ENCODE measurements at places on chromosomes 7 and 10.
A peak's percentile ranks its signal among the peaks of the same experiment; 100 is the strongest.

GRCh38 chr10:224571-224970, 89.3 kb downstream of the ZMYND11 start:
- no peak for DNase-seq

- no peak for DNase-seq
Measured at GRCh38 chr10:126685756-126686155, 15.3 kb upstream of the C10orf90 start.

DNA sequence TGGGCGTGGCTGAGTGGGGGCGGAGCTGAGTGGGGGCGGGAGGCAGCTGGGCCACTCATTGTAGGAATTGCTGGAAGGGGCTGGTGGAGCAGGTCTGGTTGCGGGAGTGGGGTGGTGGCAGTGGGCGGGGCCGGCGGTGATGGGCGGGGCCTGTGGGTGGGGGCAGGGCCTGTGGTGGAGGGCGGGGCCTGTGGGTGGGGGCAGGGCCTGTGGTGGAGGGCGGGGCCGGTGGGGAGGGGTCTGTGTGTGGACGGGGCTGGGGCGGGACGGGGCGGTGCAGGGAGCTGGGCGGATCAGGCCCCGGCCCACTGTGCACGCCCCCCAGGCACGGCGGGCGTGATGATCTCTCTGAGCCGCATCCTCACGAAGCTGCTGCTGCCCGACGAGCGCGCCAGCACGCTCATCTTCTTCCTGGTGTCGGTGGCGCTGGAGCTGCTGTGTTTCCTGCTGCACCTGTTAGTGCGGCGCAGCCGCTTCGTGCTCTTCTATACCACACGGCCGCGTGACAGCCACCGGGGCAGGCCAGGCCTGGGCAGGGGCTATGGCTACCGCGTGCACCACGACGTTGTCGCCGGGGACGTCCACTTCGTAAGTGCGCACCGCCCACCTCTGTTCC, 14.0 kb downstream of the SLC29A4 start:
- peak; percentile 69 for DNase-seq

DNA sequence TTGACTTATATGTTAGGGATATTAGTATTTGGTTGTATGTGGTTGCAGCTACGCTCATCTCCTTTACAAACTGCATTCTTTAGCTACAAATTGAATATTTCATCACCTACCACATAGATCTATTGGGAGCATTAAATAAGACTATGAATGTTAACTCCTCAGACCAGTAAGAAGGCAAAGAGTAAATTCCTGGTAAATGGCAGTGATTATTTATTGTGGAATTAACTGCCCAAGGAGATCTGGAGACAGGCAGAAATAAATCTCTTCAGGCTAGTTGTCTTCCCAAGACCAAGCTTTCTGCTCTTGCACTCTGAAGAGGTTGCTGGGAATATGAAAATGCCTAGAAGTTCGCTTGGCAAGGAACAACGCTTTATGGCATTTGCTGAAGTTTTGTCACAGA, 74.6 kb downstream of the ANLN start:
- no peak for DNase-seq

GRCh38 chr7:119037941-119038340, 813.4 kb downstream of the ANKRD7 start:
- no peak for DNase-seq

- no peak for DNase-seq
Measured at GRCh38 chr7:77797734-77798393, 370 bp downstream of the TMEM60 start.

GRCh38 chr7:127252778-127253280, at the start of gene GRM8:
TSS of gene GRM8 (minus strand) at chr7:127252941.
- DNase-seq, result no peak

DNA sequence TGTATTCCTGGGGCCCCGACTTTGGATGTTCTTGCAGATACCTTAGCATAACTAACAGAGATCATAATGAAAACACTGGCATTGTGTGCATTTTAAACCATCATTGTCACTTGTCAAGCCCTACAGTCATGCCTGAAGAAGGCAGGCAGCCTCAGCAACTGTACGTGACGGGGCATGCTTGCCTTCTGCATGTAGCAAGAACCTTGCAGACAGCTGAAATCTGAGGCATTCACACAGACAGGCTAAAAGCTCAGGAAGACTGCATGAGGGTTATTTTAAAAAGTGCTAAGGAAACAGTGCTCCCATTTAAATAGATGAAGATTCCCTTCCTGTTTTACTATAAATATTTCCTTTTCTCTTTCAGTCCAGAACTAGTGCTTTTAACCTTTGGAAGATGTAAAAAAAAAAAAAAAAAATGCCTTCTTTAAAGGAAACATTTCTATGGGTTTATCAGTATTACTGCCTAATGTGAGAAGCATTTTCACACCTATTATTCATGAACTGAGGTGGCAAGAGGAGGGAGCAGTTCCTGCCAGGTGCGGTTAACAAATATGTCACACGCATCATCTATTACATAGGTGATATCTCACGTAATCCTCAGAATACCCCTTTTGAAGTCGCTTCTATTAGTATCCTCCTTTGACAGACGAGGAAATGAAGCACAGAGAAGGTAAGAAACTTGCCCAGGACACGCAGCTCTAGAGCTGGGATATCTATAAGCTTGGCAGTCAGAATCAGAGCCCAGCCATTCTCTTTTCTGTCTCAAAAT, 88.1 kb downstream of the PRKCQ start:
- no peak for DNase-seq

DNA sequence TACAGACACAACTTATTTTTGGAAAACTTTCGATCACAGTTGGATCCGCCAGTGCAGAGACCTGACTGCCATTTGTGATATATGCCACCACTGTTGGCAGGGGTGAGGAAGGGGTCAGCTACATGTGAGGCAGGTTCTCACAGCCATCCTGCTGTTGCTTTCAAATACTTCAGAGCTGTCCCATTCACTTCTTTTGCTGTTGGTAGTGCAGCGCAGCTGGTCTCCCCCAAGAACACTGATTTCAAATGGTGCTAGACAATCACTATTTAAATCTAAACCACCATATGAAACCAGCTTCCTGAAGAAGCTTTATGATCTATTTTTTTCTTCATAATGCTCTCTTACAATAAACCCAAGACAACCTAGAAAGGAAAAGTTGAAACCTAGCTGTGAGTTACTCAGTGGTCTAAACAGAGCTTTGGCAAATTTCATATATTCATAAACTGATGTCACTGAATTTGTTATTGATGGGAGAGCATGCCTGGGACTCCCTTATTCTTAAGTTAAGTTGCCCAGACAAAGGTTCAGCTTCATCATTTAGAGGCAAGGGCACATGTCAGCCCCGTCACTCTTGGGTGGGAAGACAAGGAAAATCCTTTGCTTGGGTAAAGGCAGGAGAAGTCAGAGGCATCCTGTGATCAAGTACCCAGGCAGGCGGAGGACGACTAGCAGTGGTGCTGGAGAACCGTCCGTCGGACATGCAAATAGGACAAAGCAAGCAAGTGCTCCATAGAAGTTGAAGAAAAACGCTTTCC, 143.4 kb upstream of the KLF14 start:
- no peak for DNase-seq

GRCh38 chr7:19248115-19248514, 102.9 kb upstream of the FERD3L start:
- no peak for DNase-seq

GRCh38 chr10:77431209-77431611, 206.4 kb downstream of the KCNMA1 start:
- no peak for DNase-seq

DNA sequence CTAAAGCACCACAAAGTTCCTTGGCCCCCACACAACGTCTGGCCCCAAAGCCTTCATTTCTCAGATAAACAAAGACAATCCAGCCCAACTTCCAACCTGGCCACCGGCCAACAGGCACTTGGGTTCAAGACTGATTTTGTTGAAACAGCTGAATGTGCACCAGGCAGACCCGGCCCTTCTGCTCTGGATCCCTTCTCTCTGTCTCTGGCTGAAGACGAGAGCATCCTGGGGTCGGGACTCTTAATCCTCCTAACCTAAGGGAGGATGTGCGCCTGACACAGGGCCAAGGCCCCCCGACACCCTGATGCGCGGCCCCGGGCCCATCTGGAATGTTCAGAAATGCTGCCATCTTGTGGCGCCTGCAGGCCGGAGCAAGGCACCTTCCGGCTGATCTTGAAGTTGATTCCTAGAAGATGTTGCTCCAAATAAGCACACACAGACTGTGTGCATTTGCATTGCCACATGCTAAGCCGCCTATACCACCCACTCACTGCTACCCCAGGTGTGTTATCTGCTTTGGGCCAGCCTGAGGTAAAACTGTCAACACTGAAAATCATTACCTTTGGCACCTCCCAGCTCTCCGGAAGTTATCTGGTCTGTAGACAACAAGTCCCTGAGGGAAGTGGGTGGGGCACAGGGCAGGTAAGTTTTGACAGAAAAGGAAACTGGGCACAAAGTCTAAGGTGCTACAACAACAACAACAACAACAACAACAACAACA, 98.4 kb upstream of the HABP2 start:
- DNase-seq, result no peak

DNA sequence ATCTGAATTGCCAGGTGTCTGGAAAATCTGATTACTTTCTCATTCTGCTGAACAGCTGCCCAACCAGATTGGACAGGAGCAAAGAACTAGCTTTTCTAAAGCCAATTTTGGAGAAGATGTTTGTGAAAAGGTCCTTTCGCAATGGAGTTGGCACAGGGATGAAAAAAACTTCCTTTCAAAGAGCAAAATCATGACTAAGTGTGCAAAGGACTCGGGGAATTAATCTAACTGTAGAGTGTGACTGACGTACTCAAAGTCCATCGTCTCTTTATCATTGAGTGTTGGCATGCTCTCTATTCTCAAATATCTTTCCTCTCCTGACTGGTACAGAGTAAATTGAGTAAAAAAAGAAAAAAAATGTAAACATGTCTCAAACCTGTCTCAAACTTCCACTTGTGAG, 3.3 kb downstream of the NPS start:
- DNase-seq, result no peak

DNA sequence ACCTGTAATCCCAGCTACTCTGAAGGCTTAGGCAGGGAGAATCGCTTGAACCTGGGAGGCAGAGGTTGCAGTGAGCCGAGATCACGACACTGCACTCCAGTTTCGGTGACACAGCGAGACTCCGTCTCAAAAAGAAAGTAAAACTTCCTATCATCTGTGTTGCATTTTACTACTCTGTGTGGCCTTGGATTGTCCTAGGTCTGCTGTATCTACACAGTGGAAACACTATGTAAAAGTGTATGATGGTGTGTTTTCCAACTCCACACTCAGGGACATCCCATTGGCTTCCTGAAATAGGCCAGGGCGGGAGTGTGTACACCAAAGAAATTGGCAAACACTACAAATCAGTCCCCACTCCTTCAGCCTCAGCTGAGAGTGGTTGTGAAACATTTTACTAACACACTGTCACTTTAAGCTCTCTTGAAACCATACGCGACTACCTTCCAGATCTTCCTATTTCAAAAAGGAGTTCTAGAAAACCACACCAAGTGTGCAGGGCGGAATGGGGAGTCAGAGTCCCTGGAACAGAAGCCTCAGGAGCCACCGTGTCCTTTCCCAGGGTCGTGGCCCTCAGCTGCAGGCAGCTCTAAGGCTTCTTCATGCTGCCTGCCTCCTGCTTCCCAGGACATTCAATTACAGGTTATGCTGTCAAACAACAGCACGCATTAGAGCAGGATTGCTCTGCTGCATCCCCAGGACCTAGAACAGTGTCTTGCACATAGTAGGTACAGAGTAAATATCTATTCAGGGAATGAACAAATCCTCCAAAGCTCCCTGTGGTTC, 275.4 kb downstream of the PARD3 start:
- no peak for DNase-seq

- DNase-seq, result no peak
Measured at GRCh38 chr7:107996072-107996882, 6.7 kb downstream of the LAMB1 start.

GRCh38 chr10:121627876-121628581, 29.8 kb upstream of the FGFR2 start:
- no peak for DNase-seq

DNA sequence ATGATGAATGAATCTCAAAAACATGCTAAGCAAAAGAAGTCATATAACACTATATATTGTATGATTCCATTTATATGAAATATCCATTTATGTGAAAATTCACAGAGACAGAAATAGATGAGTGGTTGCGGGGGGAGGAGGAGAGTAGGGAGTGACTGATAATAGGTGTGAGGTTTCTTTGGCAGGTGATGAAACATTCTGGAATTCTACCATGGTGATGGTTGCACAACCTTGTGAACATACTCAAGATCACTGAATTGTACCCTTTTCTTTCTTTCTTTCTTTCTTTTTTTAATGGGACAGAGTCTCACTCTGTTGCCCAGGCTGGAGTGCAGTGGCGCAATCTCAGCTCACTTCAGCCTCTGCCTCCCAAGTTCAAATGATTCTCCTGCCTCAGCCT, 10.7 kb downstream of the SVOPL start:
- no peak for DNase-seq

Measured in naive thymus-derived CD8-positive, alpha-beta T cell (primary cell).